ENCODE measurements at places on chromosomes 4 and X. TPM values are rescaled to one million over a fixed set of nuclear protein-coding genes. Genes with fewer than 3 reads are reported as not detected.

Gene SPATA4
- total RNA-seq: not detected

Gene HMX1
- not detected for total RNA-seq

Gene CXCL8
- total RNA-seq: 501 TPM

Gene BCAP31
- total RNA-seq: 108 TPM

Gene PNMA3
- 10.9 TPM for total RNA-seq

DNA sequence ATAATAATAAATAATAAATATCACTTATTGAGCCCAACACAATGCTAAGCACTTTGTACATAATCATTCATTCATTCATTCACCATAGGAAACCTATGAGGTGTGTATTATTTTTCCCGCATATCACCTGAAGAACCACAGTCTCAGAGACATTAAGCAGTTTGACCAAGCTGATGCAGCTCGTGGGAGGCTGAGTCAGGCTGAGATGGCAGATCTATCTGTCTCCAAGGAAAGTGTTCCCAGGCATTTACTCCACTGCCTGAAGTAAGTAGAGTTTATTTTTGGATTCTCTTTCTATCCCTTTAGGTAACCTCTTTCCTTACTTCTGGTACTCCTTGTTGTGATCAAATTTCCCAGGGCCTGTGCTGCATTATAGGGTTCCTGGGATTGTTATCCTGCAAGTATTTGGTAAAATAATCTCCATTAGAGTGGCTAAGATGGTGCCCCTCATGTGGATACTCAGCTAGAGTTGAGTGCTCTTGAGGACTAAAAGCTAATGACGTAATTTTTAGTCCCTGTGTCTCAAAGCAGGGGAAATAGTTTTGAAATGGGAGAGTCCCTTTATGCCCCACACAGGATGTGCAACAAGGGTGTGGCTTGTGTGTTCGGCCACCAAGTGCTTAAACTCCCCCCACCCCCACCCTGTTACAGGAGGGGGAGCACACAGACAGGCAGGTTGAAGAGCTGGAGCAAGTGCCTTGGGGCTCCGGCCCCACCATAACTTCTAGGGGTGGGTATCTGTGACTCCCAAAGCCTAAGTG is 467.0 kb downstream of the STIM2 start:
- no peak overlapping the region for H3K4me3 ChIP-seq
- DNase-seq: no peak
- no peak overlapping the region for H3K27ac ChIP-seq
- no peaks in the 10 kb centered on the region for H3K27me3 ChIP-seq

DNA sequence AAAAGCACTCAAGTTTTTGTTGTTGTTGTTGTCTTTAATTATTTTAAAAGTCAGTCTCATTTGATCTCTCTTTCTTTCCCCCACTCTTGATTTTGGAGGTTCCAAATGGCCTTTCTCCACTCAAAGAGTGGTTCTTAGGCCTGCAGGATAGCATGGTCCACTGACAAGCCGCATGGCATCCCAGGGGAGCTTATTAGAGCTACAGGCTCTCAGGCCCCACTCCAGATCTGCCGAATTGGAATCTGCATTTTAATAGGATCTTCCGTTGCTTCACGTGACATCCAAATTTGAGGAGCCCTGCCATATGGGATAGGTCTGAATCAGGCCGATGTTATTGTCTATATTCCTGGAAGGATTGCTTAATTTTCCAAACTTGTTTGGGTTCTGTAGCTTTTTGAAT is 72.1 kb downstream of the CPE start:
- H3K27me3 ChIP-seq: no peaks in the 10 kb centered on the region
- no peaks in the 10 kb centered on the region for H3K36me3 ChIP-seq
- H3K4me3 ChIP-seq: no peak overlapping the region
- H3K4me1 ChIP-seq: no peaks in the 10 kb centered on the region
- DNase-seq: no peak

DNA sequence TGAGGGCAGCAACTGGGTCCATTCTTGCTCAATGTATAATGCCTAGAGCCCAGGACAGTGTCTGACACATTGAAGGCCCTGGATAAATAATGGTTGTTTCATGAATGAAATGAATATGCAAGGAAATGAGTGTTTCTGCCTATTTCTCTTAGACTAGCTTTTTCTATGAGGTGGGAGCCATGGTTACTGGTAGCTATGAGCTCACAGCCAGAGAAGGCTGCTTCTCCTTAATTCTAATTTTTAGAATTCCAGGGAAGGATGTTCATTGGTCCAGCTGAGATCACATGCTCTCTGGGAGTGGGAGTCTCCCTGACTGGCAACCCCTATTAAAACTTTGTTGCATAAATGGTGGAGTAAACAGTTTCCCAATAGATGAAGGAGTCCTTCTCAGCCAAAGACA is 9.7 kb upstream of the DCUN1D4 start:
- H3K4me1 ChIP-seq: no peaks in the 10 kb centered on the region
- no peak overlapping the region for H3K27ac ChIP-seq
- DNase-seq: no peak
- H3K36me3 ChIP-seq: no peaks in the 10 kb centered on the region

DNA sequence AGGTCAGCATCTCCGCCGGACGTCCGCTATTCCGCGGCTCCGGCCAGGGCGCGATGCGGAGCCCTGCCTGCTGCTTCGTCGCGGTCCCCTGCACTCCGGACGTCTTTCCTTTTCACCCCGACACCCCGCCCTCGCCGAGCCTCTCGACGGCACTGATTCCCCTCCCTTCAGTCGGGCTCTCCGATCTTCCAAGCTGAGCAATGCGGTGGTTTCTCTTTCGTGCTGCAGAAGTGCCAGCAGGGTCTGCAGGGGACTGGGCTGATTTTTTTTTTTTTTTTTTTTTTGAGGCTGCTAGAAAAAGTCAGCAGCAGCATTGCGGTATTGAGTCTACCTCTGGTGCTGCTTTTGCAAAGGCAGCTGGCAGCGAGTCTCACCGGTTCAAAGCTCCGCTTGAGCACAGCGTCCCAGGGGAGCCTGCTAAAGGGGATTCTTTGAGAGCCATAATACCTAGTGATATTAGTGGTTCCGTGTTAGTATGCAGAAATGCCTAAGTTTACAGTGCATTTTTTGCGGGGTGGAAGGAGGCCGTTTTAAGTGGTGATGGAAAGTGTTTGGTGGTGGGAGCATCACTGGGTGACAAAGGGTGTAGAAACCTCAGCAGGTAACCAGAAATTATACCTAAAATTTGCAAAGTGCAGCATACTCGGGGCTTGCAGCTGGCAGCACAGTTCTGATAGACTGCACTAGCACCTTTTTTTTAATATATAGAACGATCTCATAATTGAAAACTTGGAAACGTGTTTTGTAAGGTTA is 969 bp downstream of the STIM2 start:
- H3K27ac ChIP-seq: peak overlapping the region; percentile 91
- H3K27me3 ChIP-seq: no peaks in the 10 kb centered on the region

GRCh38 chr4:2362266-2363055 is 56.0 kb downstream of the ZFYVE28 start:
- peaks cover 12% of the 10 kb centered on the region for H3K4me1 ChIP-seq
- no peaks in the 10 kb centered on the region for H3K27me3 ChIP-seq
- no peak for DNase-seq
- H3K36me3 ChIP-seq: no peaks in the 10 kb centered on the region
- H3K27ac ChIP-seq: no peak overlapping the region
